ENCODE measurements at places on chromosomes 5 and 9. TPM values are rescaled to one million over a fixed set of nuclear protein-coding genes. Genes with fewer than 3 reads are reported as not detected.

Gene LHX3
- polyA plus RNA-seq: not detected

Gene NDUFS6
- 17.0 TPM for polyA plus RNA-seq

Gene SHC3
- 1.00 TPM for polyA plus RNA-seq

Gene TRAPPC13
- 11.7 TPM for polyA plus RNA-seq

Gene PROP1
- polyA plus RNA-seq: not detected

Gene PPP3R2
- polyA plus RNA-seq: not detected

Gene SOX30
- 0.11 TPM for polyA plus RNA-seq

Gene OLFML2A
- polyA plus RNA-seq: 27.2 TPM

Gene STK10
- 8.9 TPM for polyA plus RNA-seq

Gene STPG3
- polyA plus RNA-seq: not detected

Gene GAS1
- 30.9 TPM for polyA plus RNA-seq

Gene PSMD5
- polyA plus RNA-seq: 36.9 TPM

Gene SLCO6A1
- polyA plus RNA-seq: not detected

Gene COL5A1
- polyA plus RNA-seq: 37.4 TPM

Gene CKMT2
- polyA plus RNA-seq: 11.4 TPM

Gene ZNG1A
- 19.6 TPM for polyA plus RNA-seq

Gene MZB1
- polyA plus RNA-seq: 0.91 TPM

Gene ANKRD20A1
- polyA plus RNA-seq: 0.54 TPM

Gene NR6A1
- 1.5 TPM for polyA plus RNA-seq

Gene BNC2
- polyA plus RNA-seq: 36.1 TPM

Gene GABRA1
- not detected for polyA plus RNA-seq

Gene TOR1B
- 27.5 TPM for polyA plus RNA-seq

Gene FOXD4L4
- not detected for polyA plus RNA-seq

Gene ADAM19
- polyA plus RNA-seq: 10.1 TPM

Gene SOWAHA
- polyA plus RNA-seq: 0.05 TPM

Gene RAB3C
- polyA plus RNA-seq: 3.4 TPM

Gene SPATA31A3
- polyA plus RNA-seq: not detected

Gene CORO2A
- 0.33 TPM for polyA plus RNA-seq

Gene WNK2
- 1.0 TPM for polyA plus RNA-seq

Gene PCDHGB2
- polyA plus RNA-seq: 4.3 TPM

Gene IL7R
- 11.3 TPM for polyA plus RNA-seq

Gene SPATA31A6
- polyA plus RNA-seq: not detected

Gene LAMC3
- 0.63 TPM for polyA plus RNA-seq

Gene TNFSF15
- polyA plus RNA-seq: 0.02 TPM

Gene SLC36A2
- polyA plus RNA-seq: not detected

Gene FGF1
- 0.44 TPM for polyA plus RNA-seq

Gene LTC4S
- 11.7 TPM for polyA plus RNA-seq

Gene VPS13A
- 13.5 TPM for polyA plus RNA-seq

Gene FYB1
- polyA plus RNA-seq: 1.1 TPM

Gene TMEM252
- polyA plus RNA-seq: not detected

Gene GOLPH3
- polyA plus RNA-seq: 54.2 TPM

Measured in ovary (tissue), 10 donors.